HEK293T (cell line): ENCODE measurements at places on chromosomes 5 and 9.

- no peak for DNase-seq
Observed at GRCh38 chr5:19401032-19401431, 587.0 kb downstream of the CDH18 start.

DNA sequence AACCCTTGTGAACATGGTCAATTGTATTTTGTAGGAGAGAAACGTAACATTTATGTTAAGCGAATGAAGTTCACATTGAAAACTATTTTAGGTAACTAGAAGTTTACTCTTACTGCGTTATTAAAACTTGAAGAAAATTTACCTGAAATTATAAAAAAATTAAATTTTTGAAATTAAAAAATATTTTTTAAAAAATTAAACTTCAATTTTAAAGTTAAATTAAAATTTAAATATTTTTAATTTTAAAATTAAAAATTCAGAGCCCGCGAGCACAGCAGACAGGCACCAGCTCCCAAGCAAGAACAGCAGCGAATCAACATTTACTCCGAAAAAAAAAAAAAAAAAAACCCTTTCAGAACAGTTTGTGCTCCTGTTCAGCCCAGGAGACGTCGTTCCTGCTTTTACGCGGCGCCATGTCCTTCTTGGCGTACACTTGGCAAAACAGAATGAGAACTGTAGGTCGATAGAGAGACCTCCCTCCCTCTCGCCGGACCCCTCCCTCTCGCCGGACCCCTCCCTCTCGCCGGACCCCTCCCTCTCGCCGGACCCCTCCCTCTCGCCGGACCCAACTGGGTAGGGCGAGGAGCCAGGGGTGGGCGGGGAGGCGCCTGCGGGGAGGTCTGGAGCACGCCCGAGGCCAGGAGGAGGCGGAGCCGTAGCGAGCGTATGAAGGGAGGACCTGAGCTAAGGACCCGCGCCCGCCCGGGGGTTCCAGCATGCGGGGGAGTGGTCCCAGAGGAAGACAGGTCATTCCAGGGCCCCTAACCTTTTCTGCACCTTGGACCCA, 235.8 kb downstream of the ROR2 start:
- peak; percentile 50 for DNase-seq

GRCh38 chr9:87199278-87199677, 252.0 kb upstream of the GAS1 start:
- no peak for DNase-seq

- no peak for DNase-seq
Observed at GRCh38 chr5:55030676-55031369, 6.8 kb downstream of the GZMK start.

- no peak for DNase-seq
Observed at GRCh38 chr5:21711866-21712758, 1141.0 kb downstream of the CDH12 start.

GRCh38 chr5:132013711-132014110, 2.3 kb upstream of the ACSL6 start:
- DNase-seq = no peak

- DNase-seq = no peak
Observed at GRCh38 chr9:5617749-5618148, 11.2 kb upstream of the RIC1 start.
